CD4-positive, alpha-beta T cell (primary cell): ENCODE measurements at places on chromosomes 5 and 9. TPM values are rescaled to one million over a fixed set of nuclear protein-coding genes. Genes with fewer than 3 reads are reported as not detected.

DNA sequence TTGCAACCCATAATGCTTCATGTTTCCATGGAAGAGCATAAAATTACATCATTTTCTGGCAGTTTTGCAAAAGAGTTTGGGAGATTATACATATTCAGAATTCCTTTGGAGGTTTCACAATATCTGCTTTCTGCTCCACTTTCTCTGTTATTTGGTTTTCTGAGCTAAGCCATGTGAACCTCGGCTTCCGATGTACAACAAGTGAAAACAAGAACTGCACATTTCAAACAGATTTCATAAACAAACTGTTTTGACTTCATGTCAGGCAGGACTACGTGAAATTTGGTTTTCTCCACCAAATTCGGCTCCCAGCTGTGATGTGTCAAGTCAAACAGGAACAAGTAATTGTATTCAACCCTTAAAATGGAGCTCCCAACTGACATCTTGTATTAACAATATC is 609.8 kb downstream of the IRX1 start:
- no peaks in the 10 kb centered on the region for H3K36me3 ChIP-seq
- H3K27me3 ChIP-seq: no peaks in the 10 kb centered on the region
- H3K4me3 ChIP-seq: no peak overlapping the region
- DNase-seq: no peak
- H3K4me1 ChIP-seq: no peaks in the 10 kb centered on the region

- no peak overlapping the region for H3K4me3 ChIP-seq
- no peak for DNase-seq
- H3K27ac ChIP-seq: no peak overlapping the region
Measured at GRCh38 chr9:117234103-117234502, 180.8 kb downstream of the ASTN2 start.

Gene S100Z
- 0.47 TPM for total RNA-seq

Gene CCL27
- total RNA-seq: not detected
